ENCODE measurements at places on chromosomes 7 and 10.

DNA sequence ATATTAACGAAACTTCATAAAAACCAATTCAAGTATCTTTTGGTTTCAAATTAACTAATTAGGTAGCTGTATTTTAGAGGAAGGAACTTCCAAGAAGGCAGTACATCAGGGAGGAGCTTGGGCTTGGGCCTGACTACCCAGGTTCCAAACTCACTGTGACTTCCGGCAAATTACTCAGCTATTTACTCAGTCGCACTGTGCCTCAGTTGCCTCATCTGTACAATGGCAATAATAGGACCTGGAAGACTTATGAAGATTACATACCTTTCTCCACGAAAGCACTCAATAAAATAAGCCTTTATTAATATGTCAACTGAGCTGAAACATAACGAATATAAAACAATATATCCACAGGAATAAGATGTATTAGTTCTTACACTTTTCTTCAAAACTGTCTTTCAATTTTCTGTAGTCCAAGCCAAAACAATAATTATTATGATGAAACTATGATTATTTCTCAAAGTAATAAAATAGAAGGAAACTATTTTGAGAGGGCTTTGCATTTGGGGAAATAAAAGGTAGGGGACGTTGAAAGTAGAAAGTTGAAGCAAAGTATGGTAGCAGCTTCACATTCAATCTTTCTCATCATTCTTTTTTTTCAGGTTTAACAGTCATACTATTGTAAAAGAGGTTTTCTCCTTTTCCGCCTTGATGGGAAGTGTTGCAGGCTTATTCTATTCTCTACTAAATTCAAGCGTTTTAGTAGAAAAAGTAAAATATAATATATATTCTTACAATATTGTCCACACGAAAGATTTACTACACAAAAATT lies 10.5 kb upstream of the EBLN1 start:
- no peak for DNase-seq

GRCh38 chr7:76233538-76234281 lies 32.0 kb downstream of the SRRM3 start:
- DNase-seq: no peak

DNA sequence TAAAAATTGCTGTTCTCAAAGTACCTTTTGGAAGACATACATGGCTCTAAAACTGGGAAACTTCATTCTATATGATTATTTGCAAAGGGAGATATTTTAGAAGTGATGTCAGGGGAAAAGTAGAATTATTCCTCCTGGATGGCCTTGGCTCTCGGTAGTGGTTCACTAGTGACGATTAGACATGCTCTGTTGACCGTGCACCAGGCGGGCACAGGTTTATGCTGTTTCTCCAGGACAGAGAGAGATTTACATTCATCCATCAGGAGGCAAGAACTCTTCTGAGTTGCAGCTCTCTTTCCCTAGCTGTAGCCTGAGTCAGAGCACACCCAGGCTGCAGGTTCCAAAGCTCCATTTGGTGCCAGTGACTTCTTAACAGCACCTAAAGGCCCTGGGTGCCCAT lies 184.9 kb upstream of the WDR11 start:
- DNase-seq: no peak

DNA sequence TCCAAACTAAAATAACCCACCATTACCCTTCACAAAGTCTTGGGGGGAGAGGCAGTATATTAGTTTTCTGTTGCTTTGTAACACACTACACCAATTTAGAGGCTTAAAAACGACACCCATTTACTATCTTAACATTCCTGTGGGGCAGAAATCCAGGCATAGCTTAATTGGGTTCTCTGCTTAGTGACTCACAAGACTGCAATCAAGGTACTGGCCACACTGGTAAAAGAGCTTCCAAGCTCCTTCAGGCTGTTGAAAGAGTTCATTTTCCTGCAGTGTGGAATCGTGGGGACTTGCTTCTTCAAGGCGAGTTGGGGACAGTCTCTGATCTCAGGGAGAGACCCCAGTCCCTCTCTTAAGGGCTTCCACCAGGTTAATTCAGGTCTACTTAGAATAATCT lies 139.1 kb downstream of the XPNPEP1 start:
- DNase-seq: no peak

- no peak for DNase-seq
Measured at GRCh38 chr10:20760460-20760859, 136.7 kb downstream of the NEBL start.

- no peak for DNase-seq
Measured at GRCh38 chr10:17652585-17652984, 8.6 kb downstream of the STAM start.

All from stimulated activated CD8-positive, alpha-beta memory T cell treated with anti-CD3 and anti-CD28 coated beads, Interleukin-4, amount 100 ng/mL, for 4 hours (primary cell).